ENCODE measurements at places on chromosomes 3 and 15. TPM values are rescaled to one million over a fixed set of nuclear protein-coding genes. Genes with fewer than 3 reads are reported as not detected.
A peak's percentile ranks its signal among the peaks of the same experiment; 100 is the strongest.

DNA sequence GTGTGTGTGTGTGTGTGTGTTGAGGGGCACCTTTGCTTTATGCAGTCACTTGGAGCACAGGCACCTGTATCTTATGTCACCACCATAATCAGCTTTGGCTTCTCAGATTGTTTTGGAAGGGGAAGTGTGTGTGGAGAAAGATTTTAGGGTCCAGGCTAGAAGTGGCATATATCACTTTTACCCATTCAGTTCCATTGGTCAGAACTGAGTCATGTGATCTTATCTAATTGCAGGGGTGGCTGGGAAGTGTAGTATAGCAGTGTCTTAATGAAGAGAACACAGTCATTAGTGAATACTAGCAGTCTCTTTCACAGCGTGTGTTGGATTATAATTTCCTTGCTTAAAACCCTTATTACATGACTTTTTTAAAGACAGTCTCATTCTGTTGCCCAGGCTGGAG lies 20.6 kb downstream of the NCK1 start:
- peaks cover 10% of the 10 kb centered on the region for H3K4me1 ChIP-seq
- no peaks in the 10 kb centered on the region for H3K36me3 ChIP-seq
- H3K27me3 ChIP-seq: no peaks in the 10 kb centered on the region
- DNase-seq: no peak

- H3K36me3 ChIP-seq: peaks cover 9% of the 10 kb centered on the region
- H3K27me3 ChIP-seq: no peaks in the 10 kb centered on the region
- no peak for DNase-seq
- H3K4me1 ChIP-seq: peaks cover 18% of the 10 kb centered on the region
Observed at GRCh38 chr3:194640829-194641228, 7.6 kb upstream of the TMEM44 start.

- H3K27ac ChIP-seq: peak overlapping the region; percentile 19
- no peak overlapping the region for H3K4me3 ChIP-seq
- H3K27me3 ChIP-seq: no peaks in the 10 kb centered on the region
- H3K4me1 ChIP-seq: no peaks in the 10 kb centered on the region
Observed at GRCh38 chr3:62248734-62249483, 124.4 kb downstream of the FEZF2 start.

DNA sequence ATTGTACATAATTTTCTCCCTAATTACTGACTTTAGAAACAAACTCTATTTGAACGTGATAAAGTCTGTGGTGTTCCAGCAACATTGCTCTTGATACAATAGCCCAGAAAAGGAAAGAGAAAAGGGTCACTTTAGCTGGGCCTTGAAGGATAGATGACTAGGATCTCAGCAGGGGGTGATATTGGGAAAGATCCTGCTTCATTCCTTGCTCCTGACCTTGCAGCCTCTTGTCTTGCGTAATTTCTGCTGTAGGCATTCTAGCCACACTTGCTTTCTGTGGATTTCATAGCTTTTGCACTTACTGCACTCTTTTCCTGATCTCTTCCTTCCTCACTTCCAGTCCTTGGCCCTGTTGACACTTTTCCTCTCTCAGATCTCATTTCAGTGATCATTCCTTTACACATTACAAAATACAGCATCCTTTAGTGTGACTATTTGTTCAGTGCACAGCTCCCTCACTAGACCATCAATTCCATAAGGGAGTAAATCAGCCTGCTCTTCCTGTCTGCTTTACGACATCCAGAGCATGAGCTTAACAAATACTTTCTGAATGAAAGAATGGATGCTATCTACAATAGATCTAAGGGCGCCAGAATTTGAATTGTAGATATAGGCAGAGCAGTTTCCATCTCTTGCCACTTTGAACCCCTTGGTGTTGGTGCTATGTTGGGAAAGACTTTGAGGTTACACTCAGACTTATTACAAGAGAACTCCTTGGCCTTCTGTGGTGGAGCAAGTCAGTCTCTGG lies 559.6 kb upstream of the MDFIC2 start:
- no peak overlapping the region for H3K27ac ChIP-seq
- no peak for DNase-seq
- no peaks in the 10 kb centered on the region for H3K27me3 ChIP-seq
- H3K4me1 ChIP-seq: no peaks in the 10 kb centered on the region

- no peaks in the 10 kb centered on the region for H3K27me3 ChIP-seq
- H3K4me3 ChIP-seq: no peak overlapping the region
- no peak overlapping the region for H3K27ac ChIP-seq
- DNase-seq: no peak
- no peaks in the 10 kb centered on the region for H3K36me3 ChIP-seq
Observed at GRCh38 chr3:30185872-30186271, 420.5 kb upstream of the TGFBR2 start.

- no peaks in the 10 kb centered on the region for H3K4me1 ChIP-seq
- no peaks in the 10 kb centered on the region for H3K36me3 ChIP-seq
- H3K4me3 ChIP-seq: no peak overlapping the region
- H3K27ac ChIP-seq: no peak overlapping the region
Observed at GRCh38 chr3:56268616-56269383, 199.5 kb downstream of the ERC2 start.

DNA sequence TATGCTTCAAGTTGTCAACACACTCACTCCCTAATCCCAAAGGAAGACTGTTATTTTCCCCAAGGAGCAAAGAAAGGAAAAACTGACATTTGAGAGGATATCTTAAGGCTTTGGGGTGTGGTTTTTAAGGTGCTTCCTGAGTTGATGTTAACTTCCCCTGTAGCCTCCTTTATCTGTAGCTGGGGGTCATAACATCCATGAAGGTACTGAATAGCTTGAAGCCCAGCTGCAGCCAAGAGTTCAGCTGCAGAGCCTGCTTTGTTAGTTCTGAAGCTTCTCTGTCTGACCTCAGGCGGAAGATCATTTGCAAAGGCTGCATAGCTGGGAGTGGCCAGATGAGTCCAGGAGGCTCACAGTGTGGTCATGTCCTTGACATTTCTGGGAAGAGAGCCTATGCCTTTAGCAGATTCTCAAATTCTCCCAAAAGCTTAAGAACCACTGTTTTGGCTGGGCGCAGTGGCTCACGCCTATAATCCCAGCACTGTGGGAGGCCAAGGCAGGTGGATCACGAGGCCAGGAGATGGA lies 165.4 kb downstream of the SV2B start:
- no peak overlapping the region for H3K4me3 ChIP-seq
- H3K27me3 ChIP-seq: no peaks in the 10 kb centered on the region
- H3K27ac ChIP-seq: no peak overlapping the region
- H3K4me1 ChIP-seq: no peaks in the 10 kb centered on the region
- no peak for DNase-seq

DNA sequence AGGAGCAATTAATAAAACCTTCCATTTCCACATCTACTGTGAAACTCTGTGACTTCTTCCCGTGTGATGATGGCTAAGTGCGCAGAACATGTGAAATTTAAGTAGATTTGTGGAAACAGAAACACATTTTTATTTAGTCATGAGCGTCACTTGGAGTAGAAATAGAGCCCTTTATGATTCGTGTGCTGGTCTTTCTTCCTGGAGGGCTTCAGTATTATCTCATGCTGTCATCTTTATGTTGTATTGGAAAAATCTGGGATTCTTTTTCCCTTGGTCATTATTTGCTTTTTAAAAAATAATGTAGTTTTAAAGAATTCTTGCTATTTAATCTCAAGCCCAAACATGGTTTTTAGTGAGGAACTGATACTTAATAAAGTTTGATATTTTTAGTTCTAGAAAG lies 284.0 kb upstream of the CTDSPL start:
- no peak overlapping the region for H3K27ac ChIP-seq
- no peak for DNase-seq
- H3K4me3 ChIP-seq: no peak overlapping the region
- H3K4me1 ChIP-seq: no peaks in the 10 kb centered on the region

DNA sequence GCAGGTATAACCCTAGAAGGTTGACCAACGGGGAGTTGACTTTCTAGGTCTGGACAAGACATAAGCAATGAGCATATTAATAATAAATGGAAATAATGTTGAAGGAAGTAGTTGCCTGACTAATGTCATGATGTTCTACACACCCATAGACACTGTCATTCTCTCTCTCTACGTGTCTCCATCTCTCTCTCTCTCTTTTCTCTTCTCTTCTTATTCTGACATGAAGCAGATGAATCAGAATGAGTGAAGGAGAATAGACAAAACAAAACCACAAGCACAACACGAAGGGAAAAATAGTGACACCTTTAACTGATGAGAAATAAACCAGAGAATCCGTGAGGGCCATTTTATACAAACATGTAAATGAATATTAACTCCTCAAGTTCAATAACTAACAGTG lies 26.7 kb upstream of the CCDC80 start:
- DNase-seq: no peak
- H3K4me3 ChIP-seq: no peak overlapping the region

- H3K27me3 ChIP-seq: no peaks in the 10 kb centered on the region
- no peak for DNase-seq
- no peak overlapping the region for H3K4me3 ChIP-seq
- peaks cover 5% of the 10 kb centered on the region for H3K4me1 ChIP-seq
- no peak overlapping the region for H3K27ac ChIP-seq
- H3K36me3 ChIP-seq: no peaks in the 10 kb centered on the region
Observed at GRCh38 chr15:38555686-38556334, 8.8 kb downstream of the RASGRP1 start.

GRCh38 chr3:67459796-67460195 lies 194.6 kb downstream of the SUCLG2 start:
- no peaks in the 10 kb centered on the region for H3K4me1 ChIP-seq
- H3K27ac ChIP-seq: no peak overlapping the region
- H3K36me3 ChIP-seq: no peaks in the 10 kb centered on the region
- H3K4me3 ChIP-seq: no peak overlapping the region

GRCh38 chr3:105899516-105899915 lies 30.7 kb upstream of the CBLB start:
- no peak overlapping the region for H3K27ac ChIP-seq
- H3K36me3 ChIP-seq: no peaks in the 10 kb centered on the region
- H3K4me1 ChIP-seq: no peaks in the 10 kb centered on the region

DNA sequence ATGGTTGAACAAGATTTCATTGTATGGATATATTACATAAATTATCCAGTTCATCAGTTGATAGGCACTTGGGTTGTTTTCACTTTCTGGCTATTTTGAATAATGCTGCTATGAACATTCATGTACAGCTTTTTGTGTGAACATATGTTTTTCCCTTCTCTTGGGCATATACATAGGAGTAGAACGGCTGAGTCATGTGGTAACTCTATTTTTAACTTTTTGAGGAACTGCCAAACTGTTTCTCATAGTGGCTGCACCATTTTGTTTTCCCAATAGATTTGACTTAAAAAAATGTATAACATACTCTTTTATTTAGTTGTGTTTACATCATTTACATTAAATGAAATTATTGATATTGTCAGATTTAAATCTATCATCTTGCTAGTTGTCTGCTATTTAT lies 28.8 kb upstream of the RFX7 start:
- no peaks in the 10 kb centered on the region for H3K4me1 ChIP-seq
- no peak overlapping the region for H3K27ac ChIP-seq
- no peak overlapping the region for H3K4me3 ChIP-seq
- H3K36me3 ChIP-seq: no peaks in the 10 kb centered on the region
- no peaks in the 10 kb centered on the region for H3K27me3 ChIP-seq

DNA sequence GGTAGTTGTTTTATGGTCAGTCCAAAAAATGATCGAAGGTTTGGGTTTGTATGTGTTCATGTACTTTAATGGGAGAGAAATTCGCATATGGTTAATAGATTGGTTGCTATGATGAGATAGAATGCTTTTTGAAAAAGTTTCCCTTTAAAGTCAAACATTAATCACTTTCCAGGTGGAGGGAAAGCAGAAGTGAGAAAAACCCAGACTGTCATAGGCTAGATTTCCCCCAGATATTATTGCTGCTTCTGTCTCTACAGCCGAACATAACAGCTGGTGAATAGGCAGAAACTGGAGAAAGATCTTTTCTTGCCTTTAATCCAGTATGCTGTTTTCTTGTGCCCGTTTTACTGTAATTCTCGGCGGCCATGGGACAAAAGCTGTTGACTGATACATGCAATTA lies 287.6 kb downstream of the SOX2 start:
- no peaks in the 10 kb centered on the region for H3K27me3 ChIP-seq
- H3K4me3 ChIP-seq: no peak overlapping the region
- DNase-seq: no peak
- H3K36me3 ChIP-seq: no peaks in the 10 kb centered on the region
- H3K4me1 ChIP-seq: no peaks in the 10 kb centered on the region

- no peak overlapping the region for H3K27ac ChIP-seq
- H3K36me3 ChIP-seq: no peaks in the 10 kb centered on the region
- H3K4me1 ChIP-seq: no peaks in the 10 kb centered on the region
- H3K27me3 ChIP-seq: no peaks in the 10 kb centered on the region
Observed at GRCh38 chr15:63362196-63362595, 19.4 kb downstream of the CA12 start.

- H3K36me3 ChIP-seq: no peaks in the 10 kb centered on the region
- H3K4me1 ChIP-seq: no peaks in the 10 kb centered on the region
- no peak overlapping the region for H3K27ac ChIP-seq
- no peak overlapping the region for H3K4me3 ChIP-seq
Observed at GRCh38 chr3:146326875-146327543, 76.1 kb upstream of the PLSCR4 start.

GRCh38 chr3:5731100-5731499 lies 543.6 kb downstream of the EDEM1 start:
- no peaks in the 10 kb centered on the region for H3K36me3 ChIP-seq
- no peaks in the 10 kb centered on the region for H3K4me1 ChIP-seq
- H3K27ac ChIP-seq: no peak overlapping the region
- no peaks in the 10 kb centered on the region for H3K27me3 ChIP-seq
- no peak overlapping the region for H3K4me3 ChIP-seq

GRCh38 chr15:77775837-77776236 lies 143.1 kb upstream of the LINGO1 start:
- no peak overlapping the region for H3K4me3 ChIP-seq
- H3K27me3 ChIP-seq: no peaks in the 10 kb centered on the region
- DNase-seq: no peak
- H3K4me1 ChIP-seq: no peaks in the 10 kb centered on the region
- no peak overlapping the region for H3K27ac ChIP-seq
- no peaks in the 10 kb centered on the region for H3K36me3 ChIP-seq

GRCh38 chr3:38586546-38587520 lies 62.7 kb downstream of the SCN5A start:
- H3K4me3 ChIP-seq: no peak overlapping the region
- H3K27me3 ChIP-seq: no peaks in the 10 kb centered on the region
- no peak overlapping the region for H3K27ac ChIP-seq
- no peaks in the 10 kb centered on the region for H3K36me3 ChIP-seq
- no peak for DNase-seq

GRCh38 chr3:106013971-106014370 lies 145.2 kb upstream of the CBLB start:
- DNase-seq: no peak
- no peaks in the 10 kb centered on the region for H3K36me3 ChIP-seq
- no peak overlapping the region for H3K27ac ChIP-seq
- no peaks in the 10 kb centered on the region for H3K27me3 ChIP-seq

- no peak for DNase-seq
- no peaks in the 10 kb centered on the region for H3K27me3 ChIP-seq
- H3K27ac ChIP-seq: peak overlapping the region; percentile 90
- H3K4me3 ChIP-seq: peak overlapping the region; percentile 92
- no peaks in the 10 kb centered on the region for H3K36me3 ChIP-seq
- peaks cover 30% of the 10 kb centered on the region for H3K4me1 ChIP-seq
Observed at GRCh38 chr3:132418916-132419315, 1.6 kb downstream of the DNAJC13 start.

The FRMD5 gene
- not detected for total RNA-seq

The LTK gene
- 2.2 TPM for total RNA-seq

The IGSF11 gene
- total RNA-seq: not detected

The WDR72 gene
- total RNA-seq: 2.1 TPM

The UACA gene
- 40.5 TPM for total RNA-seq

The DPPA2 gene
- total RNA-seq: not detected

The IGF2BP2 gene
- total RNA-seq: 36.7 TPM

The GABRR3 gene
- total RNA-seq: not detected

The CASR gene
- total RNA-seq: 0.10 TPM

The GPR171 gene
- total RNA-seq: 3.0 TPM

The SMCO1 gene
- total RNA-seq: not detected

The MESP1 gene
- total RNA-seq: 0.49 TPM

The SKIC8 gene
- 33.6 TPM for total RNA-seq
